Adrenal gland (tissue), 19 donors: ENCODE measurements at places on chromosomes 16 and 17. TPM values are rescaled to one million over a fixed set of nuclear protein-coding genes. Genes with fewer than 3 reads are reported as not detected.
A peak's percentile ranks its signal among the peaks of the same experiment; 100 is the strongest.

- H3K27me3 ChIP-seq = no peaks in the 10 kb centered on the region
- no peak for DNase-seq
- H3K4me1 ChIP-seq = no peaks in the 10 kb centered on the region
- no peak overlapping the region for H3K27ac ChIP-seq
- H3K36me3 ChIP-seq = peaks cover 13% of the 10 kb centered on the region
Observed at GRCh38 chr17:68260051-68260762, 12.4 kb downstream of the AMZ2 start.

GRCh38 chr17:71935341-71935740 lies 185.5 kb upstream of the SOX9 start:
- no peak for DNase-seq
- no peaks in the 10 kb centered on the region for H3K4me1 ChIP-seq
- no peaks in the 10 kb centered on the region for H3K27me3 ChIP-seq
- no peak overlapping the region for H3K27ac ChIP-seq
- H3K4me3 ChIP-seq = no peak overlapping the region

The RNF166 gene
- total RNA-seq = 26.7 TPM

GRCh38 chr16:80594756-80595155 lies 54.0 kb downstream of the DYNLRB2 start:
- no peaks in the 10 kb centered on the region for H3K4me1 ChIP-seq
- DNase-seq = no peak
- no peak overlapping the region for H3K27ac ChIP-seq
- no peaks in the 10 kb centered on the region for H3K36me3 ChIP-seq
- H3K4me3 ChIP-seq = no peak overlapping the region

The SMIM5 gene
- not detected for total RNA-seq

GRCh38 chr16:64305663-64306062 lies 816.2 kb downstream of the CDH11 start:
- H3K27me3 ChIP-seq = no peaks in the 10 kb centered on the region
- H3K4me3 ChIP-seq = no peak overlapping the region
- no peak overlapping the region for H3K27ac ChIP-seq

- no peak overlapping the region for H3K27ac ChIP-seq
- no peak overlapping the region for H3K4me3 ChIP-seq
- H3K36me3 ChIP-seq = peaks cover 29% of the 10 kb centered on the region
- no peaks in the 10 kb centered on the region for H3K27me3 ChIP-seq
- no peak for DNase-seq
Observed at GRCh38 chr16:1345087-1345486, 6.6 kb downstream of the TSR3 start.

DNA sequence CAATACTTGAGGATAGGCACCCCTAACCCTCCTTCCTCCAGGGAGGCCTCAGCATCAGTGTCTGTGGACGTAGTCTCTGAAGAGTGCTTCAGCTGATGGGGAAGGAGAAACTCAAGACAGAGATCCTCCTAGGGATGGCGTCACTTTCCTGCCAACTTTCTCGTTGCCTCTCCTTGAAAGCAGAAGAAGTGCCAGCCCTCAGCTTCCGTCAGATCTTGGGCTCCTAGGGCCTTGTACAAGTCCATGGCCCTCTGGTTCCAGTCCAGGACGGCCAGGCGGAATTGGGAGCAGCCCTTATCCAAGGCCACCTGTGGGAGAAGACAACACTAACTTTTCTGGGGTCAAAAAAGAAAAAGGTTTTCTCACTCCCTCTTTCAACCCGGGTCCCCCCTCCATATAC lies 1.3 kb downstream of the SAT2 start:
- H3K27ac ChIP-seq = peak overlapping the region; percentile 96
- no peaks in the 10 kb centered on the region for H3K36me3 ChIP-seq
- no peaks in the 10 kb centered on the region for H3K27me3 ChIP-seq
- peaks cover 17% of the 10 kb centered on the region for H3K4me1 ChIP-seq
- H3K4me3 ChIP-seq = peak overlapping the region; percentile 97

DNA sequence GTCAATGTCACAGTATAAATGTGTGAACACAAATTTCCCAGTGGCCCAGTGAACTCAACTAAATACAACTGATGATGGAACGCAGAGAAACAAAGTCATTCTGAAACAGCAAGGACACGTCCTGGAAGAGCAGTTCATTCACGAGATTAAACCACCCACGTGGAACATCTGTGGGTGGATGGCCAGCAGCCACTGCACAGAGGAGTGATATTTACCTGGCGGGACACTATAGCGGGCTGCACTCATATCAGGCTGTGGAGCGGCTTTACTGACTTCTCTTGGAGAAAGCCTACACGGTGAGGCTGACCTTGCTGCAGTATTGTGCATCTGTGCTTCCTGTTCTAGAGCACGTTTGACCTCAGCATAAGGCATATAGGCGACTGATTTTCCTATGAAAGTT lies 87.3 kb downstream of the TTC19 start:
- H3K27ac ChIP-seq = no peak overlapping the region
- no peaks in the 10 kb centered on the region for H3K27me3 ChIP-seq
- peaks cover 4% of the 10 kb centered on the region for H3K4me1 ChIP-seq
- no peak overlapping the region for H3K4me3 ChIP-seq
- H3K36me3 ChIP-seq = peaks cover 16% of the 10 kb centered on the region

The EVPLL gene
- not detected for total RNA-seq

DNA sequence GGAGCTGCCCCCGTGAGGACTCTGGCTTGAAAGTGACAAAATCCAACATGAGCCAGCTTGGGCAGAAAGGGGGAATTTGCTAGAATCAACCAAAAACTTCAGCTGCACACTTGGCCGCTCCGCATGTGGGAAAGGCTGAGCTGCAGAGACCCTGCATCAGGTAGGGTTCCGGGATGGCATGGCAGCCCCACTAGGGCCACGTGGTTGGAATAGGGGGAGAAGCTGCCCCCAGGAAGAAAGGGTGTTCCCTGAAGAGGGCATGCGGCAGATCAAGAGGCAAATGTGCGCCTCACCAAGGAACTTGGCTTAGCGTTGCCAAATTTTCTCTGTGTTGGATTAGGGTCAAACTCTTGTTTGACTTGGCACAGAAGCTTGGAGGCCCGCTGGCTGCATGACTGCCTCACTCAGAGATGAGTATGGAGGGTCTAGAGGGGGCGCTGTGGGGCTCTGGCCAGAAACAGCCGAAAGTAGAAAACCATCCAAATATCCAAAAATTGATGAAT lies 29.2 kb upstream of the WFIKKN2 start:
- no peak overlapping the region for H3K4me3 ChIP-seq
- H3K27me3 ChIP-seq = no peaks in the 10 kb centered on the region
- no peaks in the 10 kb centered on the region for H3K4me1 ChIP-seq
- H3K36me3 ChIP-seq = no peaks in the 10 kb centered on the region
- no peak for DNase-seq

GRCh38 chr16:30658731-30659506 lies 688 bp downstream of the FBRS start:
- no peaks in the 10 kb centered on the region for H3K27me3 ChIP-seq
- peaks cover 32% of the 10 kb centered on the region for H3K4me1 ChIP-seq
- peak; percentile 91 for DNase-seq
- H3K27ac ChIP-seq = peak overlapping the region; percentile 98

DNA sequence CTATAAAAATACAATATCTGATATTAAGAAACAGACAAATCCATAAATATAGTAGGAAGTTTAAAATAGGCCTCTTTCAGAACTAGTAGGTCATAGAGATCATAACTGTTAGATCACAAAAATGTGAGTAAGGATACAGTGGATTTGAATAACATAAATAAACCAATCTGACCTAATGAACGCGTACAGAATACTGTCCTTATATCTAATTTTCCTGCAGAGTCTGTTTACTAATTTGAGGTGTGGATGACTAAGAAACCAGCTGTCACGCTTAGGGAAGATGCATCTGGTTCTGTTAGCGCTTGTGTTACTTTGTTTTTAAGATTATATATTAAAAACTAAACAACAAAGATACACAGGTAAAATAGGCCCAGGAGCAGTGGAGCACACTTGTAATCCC lies 14.8 kb downstream of the CPD start:
- H3K4me1 ChIP-seq = no peaks in the 10 kb centered on the region
- no peak overlapping the region for H3K27ac ChIP-seq
- no peak for DNase-seq
- H3K4me3 ChIP-seq = no peak overlapping the region
- peaks cover 7% of the 10 kb centered on the region for H3K36me3 ChIP-seq
- H3K27me3 ChIP-seq = no peaks in the 10 kb centered on the region

DNA sequence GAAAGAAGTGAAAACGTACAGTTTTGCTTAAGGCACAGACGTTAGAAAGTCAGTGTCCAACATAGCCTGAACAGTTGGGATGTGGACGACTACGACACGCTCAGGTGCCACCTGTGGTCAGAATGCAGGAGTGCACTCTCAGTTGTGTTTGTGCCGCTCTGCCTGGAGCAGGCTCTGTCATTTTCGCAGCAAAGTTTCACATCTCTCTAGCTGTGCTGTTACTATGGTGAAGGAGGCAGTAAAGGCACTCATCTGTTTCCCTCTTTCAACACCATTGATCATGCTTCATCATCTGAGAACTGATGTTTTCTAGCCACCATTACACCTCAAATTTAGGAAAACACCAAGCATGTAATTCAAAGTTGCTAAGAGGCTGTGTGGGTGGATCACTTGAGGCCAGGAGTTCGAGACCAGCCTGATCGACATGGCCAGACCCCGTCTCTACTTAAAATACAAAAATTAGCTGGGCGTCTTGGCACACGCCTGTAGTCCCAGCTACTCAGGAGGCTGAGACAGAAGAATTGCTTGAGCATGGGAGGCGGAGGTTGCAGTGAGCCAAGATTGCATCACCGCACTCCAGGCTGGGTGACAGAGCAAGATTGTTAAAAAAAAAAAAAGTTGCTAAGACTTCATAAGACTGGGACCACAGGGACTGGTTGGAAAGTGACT lies 44.9 kb upstream of the DNAJA2 start:
- no peak overlapping the region for H3K4me3 ChIP-seq
- H3K4me1 ChIP-seq = no peaks in the 10 kb centered on the region
- H3K27ac ChIP-seq = no peak overlapping the region
- DNase-seq = peak; percentile 38

- H3K4me3 ChIP-seq = no peak within 1 kb of the TSS
- H3K27me3 ChIP-seq = peaks cover 38% of the 10 kb centered on the region
- DNase-seq = no peak
- H3K27ac ChIP-seq = no peak within 1 kb of the TSS
Observed at GRCh38 chr17:44655983-44656710, at the start of gene MEIOC. TSS of gene MEIOC (plus strand) at chr17:44656468. CDS start at chr17:44656614, 146 bp downstream.

The HID1 gene
- total RNA-seq = 2.8 TPM

DNA sequence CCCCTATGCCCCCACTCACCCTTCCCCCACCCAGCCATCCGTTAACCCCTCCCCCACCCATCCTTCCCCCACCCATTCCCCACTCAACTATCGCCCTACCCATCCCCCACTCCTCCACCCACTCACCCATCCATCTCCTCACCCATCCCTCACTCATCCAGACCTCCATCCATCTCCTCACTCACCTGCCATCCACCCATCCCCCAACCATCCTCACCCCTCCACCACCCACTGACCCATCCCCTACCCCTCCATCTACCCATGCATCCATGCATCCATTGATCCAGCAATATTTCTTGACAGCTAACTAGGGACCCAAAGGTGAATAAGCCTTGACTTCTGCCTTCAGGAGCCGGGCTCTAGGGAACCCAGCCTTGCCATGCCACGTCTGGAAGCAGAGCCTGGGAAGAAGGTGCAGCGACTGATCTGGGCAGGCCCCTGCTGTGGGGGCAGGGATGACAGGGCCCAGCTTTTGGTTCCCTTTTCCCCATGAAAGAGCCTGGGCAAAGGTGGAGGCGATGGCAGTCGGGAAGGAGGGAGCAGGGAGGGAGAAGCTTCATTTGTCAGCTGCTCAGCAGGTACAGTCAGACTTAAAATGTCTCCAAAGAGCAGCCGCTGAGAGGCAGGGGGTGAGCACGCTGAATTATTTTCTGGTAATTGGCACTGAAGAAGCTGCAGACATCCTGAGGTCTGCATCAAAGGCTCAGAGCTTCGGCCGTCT lies 23.1 kb upstream of the DOC2B start:
- no peak overlapping the region for H3K4me3 ChIP-seq
- peaks cover 3% of the 10 kb centered on the region for H3K4me1 ChIP-seq
- H3K27me3 ChIP-seq = no peaks in the 10 kb centered on the region
- H3K27ac ChIP-seq = no peak overlapping the region
- no peaks in the 10 kb centered on the region for H3K36me3 ChIP-seq
- no peak for DNase-seq

GRCh38 chr16:28297784-28298510 lies 5.6 kb downstream of the SBK1 start:
- DNase-seq = no peak
- H3K4me3 ChIP-seq = no peak overlapping the region
- H3K36me3 ChIP-seq = no peaks in the 10 kb centered on the region
- H3K27me3 ChIP-seq = no peaks in the 10 kb centered on the region

DNA sequence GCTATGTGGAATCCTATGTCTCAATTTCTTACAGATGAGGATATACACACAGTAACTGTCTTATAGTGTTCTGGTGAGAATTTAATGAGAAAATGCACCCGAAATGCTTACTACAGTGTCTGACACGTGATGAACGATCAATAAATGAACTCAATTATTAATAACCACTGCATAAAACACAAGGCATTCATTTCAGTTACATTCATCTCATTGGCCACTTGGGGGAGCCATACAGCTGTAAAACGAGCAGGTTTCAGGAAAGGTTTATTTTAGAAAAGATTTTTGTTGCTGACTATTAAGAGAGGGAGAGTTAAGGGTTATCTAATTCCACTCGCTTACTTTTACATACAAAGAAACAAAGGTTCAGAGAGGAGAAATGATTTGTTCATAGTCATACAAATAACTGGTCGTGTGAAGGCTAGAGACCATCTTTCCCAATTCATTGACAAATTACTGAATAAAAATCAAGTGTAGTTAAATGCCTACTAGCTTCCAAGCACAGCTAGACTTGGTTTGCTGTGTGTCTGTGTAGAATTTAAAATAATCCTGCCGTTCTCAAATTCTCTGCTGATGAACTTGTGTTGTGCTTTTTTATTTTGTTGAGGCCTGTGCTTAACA lies 160.1 kb downstream of the MAP2K4 start:
- no peaks in the 10 kb centered on the region for H3K36me3 ChIP-seq
- peak; percentile 51 for DNase-seq
- no peaks in the 10 kb centered on the region for H3K27me3 ChIP-seq
- no peak overlapping the region for H3K4me3 ChIP-seq
- no peak overlapping the region for H3K27ac ChIP-seq

The PEX12 gene
- total RNA-seq = 9.7 TPM

The LRRC46 gene
- total RNA-seq = not detected

The UBN1 gene
- total RNA-seq = 26.4 TPM

GRCh38 chr16:13157082-13157481 lies 255.7 kb downstream of the SHISA9 start:
- H3K4me3 ChIP-seq = no peak overlapping the region
- H3K27ac ChIP-seq = no peak overlapping the region
- H3K27me3 ChIP-seq = no peaks in the 10 kb centered on the region
- H3K36me3 ChIP-seq = no peaks in the 10 kb centered on the region
- no peaks in the 10 kb centered on the region for H3K4me1 ChIP-seq
- no peak for DNase-seq

GRCh38 chr16:23950898-23951297 lies 115.1 kb downstream of the PRKCB start:
- no peak overlapping the region for H3K4me3 ChIP-seq
- H3K27ac ChIP-seq = no peak overlapping the region
- H3K27me3 ChIP-seq = no peaks in the 10 kb centered on the region
- no peak for DNase-seq
- H3K4me1 ChIP-seq = no peaks in the 10 kb centered on the region
- H3K36me3 ChIP-seq = no peaks in the 10 kb centered on the region

The CRHR1 gene
- not detected for total RNA-seq

- H3K4me3 ChIP-seq = no peak overlapping the region
- peaks cover 1% of the 10 kb centered on the region for H3K27me3 ChIP-seq
- no peak overlapping the region for H3K27ac ChIP-seq
Observed at GRCh38 chr16:29028457-29029167, 43.8 kb downstream of the LAT start.

GRCh38 chr16:52727849-52728248 lies 180.9 kb upstream of the TOX3 start:
- no peak overlapping the region for H3K4me3 ChIP-seq
- H3K27ac ChIP-seq = no peak overlapping the region
- no peaks in the 10 kb centered on the region for H3K4me1 ChIP-seq
- H3K36me3 ChIP-seq = no peaks in the 10 kb centered on the region

The KRTAP2-1 gene
- total RNA-seq = not detected
